ENCODE measurements at places on chromosomes 11 and 22. TPM values are rescaled to one million over a fixed set of nuclear protein-coding genes. Genes with fewer than 3 reads are reported as not detected.
A peak's percentile ranks its signal among the peaks of the same experiment; 100 is the strongest.

APBB1 gene
- 75.5 TPM for total RNA-seq

SF1 gene
- 188 TPM for total RNA-seq

CD248 gene
- 12.3 TPM for total RNA-seq

GRCh38 chr11:58567889-58568512, 7.7 kb downstream of the LPXN start:
- peak; percentile 30 for DNase-seq

Measured in left ventricle myocardium inferior (tissue), 1 donor.